Stimulated activated CD4-positive, alpha-beta T cell treated with anti-CD3 and anti-CD28 coated beads, Interleukin-4, amount 100 ng/mL, for 1 hour (primary cell): ENCODE measurements at places on chromosomes 11 and 22.

DNA sequence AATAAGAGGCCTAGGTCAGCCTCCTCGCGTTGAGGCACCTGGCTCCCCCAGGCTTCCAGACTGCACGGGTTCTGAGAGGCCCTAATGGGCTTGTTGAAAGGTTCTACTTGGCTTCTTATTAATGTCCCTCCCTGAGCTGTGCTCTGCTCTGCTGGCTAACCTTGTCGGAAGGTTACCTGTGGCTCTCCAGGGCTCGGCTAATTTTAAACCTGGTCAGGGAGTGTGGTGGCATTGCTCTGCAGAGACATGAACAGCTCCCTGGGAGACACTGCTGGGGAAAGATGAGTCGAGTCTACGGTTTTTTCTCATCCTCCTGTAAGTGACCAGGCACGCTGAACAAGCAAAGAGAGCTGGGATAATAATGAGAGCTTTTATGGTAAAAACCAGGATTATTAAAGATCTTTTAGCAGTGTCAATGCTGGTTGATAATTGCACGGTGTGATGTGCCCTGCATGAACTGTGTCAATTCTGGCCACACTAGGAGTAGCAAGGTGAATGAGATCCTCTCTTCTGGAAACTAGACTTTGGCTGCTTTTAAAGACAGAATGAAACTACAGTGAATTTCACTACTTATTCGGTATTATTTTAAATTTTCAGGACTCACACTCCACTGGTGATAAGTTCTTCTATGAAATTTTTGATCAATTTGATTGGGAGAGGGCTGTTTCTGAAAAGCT, 70.7 kb downstream of the TEAD1 start:
- DNase-seq: no peak

DNA sequence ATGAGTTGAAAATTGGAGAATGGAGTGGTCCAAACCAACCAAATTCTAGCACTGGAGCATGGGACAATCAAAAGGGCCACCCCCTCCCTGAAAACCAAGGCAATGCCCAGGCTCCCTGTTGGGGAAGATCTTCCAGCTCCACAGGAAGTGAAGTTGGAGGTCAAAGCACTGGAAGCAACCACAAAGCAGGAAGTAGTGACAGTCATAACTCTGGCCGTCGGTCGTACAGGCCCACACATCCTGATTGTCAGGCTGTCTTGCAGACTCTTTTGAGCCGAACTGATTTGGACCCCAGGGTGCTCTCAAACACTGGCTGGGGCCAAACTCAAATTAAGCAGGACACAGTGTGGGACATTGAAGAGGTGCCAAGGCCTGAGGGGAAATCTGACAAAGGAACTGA, 80.5 kb upstream of the ADSL start:
- no peak for DNase-seq

DNA sequence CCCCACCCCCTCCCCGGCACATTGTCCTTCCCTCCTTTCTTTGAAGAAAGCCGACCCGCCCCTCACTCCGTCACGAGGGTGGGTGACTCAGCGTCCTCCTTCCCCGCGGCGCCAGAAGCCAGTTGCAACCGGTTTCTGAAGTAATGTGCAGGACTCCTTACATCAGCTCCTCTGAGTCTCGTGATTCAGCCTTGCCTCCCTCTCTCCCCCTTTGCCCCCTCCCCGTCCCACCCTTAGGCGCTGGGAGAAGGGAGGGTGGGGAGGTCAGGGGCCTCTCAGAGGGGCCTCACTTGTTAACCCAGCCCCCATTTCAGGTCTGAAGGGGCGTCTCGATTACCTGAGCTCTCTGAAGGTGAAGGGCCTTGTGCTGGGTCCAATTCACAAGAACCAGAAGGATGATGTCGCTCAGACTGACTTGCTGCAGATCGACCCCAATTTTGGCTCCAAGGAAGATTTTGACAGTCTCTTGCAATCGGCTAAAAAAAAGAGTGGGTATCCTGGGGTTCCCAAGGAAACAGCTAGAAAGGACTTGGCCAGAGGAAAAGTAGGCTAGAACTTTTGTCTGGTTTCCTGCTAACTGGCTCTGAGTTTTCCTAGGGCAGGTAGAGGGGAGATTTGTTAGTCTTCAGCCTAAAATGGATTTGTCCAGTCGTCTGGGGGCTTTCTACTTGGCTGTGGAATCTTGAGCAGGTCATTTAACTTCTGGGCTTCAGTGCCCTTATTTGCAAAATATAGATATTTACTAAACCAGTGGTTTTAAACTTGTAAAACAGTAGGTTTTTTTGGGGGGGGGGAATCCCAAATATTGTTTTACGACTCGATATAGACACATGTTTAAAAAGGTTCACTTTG, 1.1 kb downstream of the SLC3A2 start:
- DNase-seq: peak; percentile 93

DNA sequence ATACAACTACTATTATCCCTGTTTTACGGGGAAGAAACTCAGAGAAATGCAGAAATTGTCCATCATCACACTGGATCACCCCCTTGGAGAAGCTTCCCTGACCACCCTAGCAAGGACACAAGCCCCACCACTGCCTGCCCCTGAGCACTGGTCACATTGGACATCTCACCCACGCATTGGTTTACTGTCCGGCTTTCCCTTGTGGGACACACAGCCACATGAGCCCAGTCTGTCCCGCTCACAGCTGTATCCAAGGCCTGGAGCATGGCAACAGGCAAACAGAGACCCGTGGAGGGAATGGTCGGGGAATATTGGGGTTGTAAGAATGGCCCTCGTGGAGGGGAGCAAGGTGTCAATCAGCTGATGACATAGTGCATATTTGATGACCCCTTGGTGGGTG, 42.7 kb upstream of the FGF3 start:
- DNase-seq: no peak

GRCh38 chr11:16239141-16240105, 116.9 kb downstream of the SOX6 start:
- no peak for DNase-seq

- DNase-seq: peak; percentile 71
These were observed 28.8 kb downstream of the TBC1D22A start for GRCh38 chr22:46791201-46791731.

DNA sequence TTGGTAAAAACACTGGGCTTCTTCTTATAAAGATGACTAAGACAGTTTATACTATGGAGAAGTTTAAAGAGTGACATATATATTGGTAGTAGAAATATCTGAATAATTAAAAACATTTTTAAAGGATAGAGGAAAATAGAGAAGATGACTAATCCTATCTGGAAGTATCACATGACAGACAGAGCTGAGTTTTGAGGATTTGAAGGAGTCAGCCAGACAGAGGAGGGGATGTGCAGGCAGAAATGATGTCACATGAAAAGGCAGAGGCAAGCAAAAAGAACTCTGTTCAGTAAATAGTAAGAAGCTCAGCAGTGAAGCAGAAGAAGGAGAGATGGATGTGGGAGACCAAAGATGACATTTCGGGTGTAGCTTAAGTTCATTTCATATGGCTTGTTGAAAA, 1.6 kb downstream of the OR10A2 start:
- DNase-seq: no peak

- DNase-seq: no peak
These were observed 813.3 kb upstream of the RAG2 start for GRCh38 chr11:37411289-37411688.

- no peak for DNase-seq
These were observed 60.1 kb upstream of the MPEG1 start for GRCh38 chr11:59272771-59273372.

DNA sequence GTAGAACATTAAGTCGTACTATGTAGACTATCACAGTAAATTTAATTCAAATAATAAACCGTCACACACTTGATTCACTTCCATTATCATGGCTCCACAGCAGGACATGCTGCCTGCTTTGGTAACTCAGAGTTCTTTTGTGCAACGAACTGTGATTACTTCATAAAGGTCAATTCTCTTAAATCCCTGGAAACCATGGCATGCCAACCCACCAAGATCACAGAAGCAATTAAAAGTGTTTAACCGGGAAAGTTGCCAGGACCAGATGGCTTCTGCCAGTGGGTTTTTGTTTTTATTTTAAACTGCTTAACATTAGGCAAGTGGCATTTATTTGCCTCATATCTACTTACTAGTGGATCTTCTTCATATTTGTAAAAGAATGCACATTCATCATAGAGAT, 1162.1 kb downstream of the DLG2 start:
- no peak for DNase-seq

GRCh38 chr11:111598148-111598547, 4.1 kb upstream of the SIK2 start:
- no peak for DNase-seq

- DNase-seq: no peak
These were observed 68.0 kb upstream of the PRDM11 start for GRCh38 chr11:45078236-45079074.

- no peak for DNase-seq
These were observed 30.9 kb upstream of the RIC3 start for GRCh38 chr11:8199676-8200075.

GRCh38 chr11:19193916-19194315, 7.9 kb downstream of the CSRP3 start:
- no peak for DNase-seq

DNA sequence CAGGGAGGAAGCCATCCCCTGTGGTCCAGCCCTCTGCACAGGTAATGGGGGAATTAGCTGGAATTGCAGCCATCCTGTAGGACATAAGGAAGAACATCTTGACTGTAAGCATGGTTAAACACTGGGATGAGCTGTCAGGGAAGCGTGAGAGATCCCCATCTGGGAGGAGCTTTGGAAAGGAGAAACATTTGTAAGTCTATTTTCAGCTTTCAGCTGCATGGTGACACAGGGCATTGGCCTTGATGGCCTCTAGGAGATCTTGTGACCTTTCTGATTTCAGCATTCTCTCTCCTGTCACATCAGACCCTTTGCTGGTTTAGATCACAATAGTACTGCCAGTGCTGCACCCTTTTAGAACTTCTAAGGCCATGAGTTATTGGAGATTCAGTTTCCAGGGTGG, 47.1 kb downstream of the BCR start:
- no peak for DNase-seq

DNA sequence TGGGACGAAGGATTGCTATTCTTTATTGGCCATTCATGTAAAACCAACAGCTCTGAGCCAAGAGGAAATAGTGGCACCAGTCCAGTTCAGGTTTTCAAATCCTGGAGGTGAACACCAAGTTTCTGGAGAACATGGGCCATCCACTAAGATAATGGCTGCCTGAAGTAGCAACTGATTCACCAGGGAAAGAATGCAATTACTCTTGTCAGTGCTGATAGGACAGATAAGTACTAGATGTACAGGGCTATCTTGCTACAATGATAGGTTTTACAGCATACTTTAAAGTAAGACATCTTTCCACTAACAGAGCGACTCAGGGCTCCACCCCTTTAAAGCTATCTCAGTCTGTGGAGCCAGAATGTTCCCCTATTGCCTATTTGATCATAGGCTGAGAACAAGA, 36.8 kb upstream of the APOA1 start:
- no peak for DNase-seq
